ENCODE measurements at places on chromosomes 2 and 18.

DNA sequence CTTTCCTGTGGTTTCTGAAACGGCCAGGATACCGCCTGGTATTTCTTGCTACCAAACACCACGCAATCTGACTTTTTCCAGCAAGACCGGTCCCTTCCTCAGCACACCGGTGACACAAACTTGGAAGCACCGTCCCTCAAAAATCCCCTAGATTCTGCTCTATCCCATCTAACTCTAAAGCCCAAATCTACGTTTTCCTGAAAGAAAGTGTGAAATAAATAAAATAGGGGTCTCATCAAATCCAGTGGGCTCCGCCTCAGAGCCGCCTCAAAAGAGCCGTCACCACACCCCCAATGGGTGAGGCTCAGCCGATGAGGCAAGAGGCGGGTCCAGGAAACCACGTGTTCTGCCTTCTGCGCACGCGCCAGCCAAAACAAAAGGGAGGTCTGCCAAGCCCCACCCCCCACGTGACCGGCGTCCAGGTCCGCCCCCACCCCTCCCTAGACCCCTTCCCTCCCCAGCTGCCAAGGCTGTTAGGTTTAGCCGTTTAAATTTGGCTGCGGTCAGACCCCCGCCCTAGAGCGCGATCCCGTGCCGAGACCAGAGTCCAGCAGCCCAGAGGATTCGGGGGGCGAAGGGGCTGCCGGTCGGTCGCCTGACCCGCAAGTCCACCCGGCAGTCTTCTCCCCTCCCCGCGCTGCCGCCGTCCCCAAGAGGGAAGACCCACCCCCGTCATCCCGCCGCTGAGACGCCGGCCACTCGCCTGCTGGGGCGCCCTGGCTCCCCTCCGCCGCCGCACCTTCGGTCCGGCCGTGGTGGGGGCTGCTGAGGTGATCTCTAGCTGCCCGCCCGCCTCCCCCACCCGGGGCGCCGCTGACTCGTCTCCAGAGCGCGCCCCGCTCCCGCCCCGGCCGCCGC, 534 bp downstream of the KANSL1L start:
- DNase-seq: peak; percentile 97

DNA sequence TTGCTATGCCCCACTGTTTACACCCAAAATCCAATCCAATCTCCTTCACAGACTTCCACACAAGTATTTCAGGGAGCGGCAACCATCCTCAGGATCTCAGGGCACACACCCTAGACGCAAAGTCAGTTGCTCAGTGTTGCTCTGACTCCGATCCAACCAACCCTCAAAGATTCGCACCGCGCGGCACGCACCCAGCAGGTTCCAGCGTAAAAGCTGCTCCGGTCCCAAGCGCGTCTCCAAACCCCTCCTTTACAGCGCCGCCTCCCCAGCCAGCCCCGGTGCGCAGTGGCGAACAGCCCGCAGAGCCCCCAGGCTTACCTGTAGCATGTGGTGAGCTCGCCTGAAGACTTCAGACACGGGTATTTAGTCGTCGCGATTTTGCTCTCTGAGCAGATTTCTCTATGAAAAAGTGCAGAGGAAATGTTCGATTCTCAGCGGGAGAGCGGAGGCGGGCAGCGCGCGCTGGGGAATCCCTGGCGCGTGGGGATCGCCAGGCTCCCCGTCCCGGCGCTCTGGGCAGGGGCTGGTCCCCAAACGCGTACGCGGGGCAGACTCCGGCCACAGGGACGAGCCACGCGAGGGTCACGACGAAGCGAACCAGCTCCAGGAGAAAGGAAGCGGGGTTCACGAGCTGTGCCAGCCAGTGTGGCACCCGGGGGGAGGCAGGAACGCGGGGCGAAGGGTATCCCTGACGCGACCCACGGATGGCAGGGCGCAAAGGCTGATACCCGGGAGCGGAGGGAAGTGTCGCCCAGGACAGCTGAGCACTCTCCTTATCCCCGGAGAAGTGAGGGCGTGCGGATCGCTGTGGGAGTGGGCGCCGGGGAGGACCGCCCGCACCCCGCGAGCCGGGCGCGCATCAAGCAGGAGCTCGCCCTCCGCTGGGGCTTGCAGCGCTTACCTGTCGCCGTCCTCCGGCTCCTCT, 650 bp downstream of the CCBE1 start:
- no peak for DNase-seq

GRCh38 chr18:8287196-8287885, 321.9 kb upstream of the RAB12 start:
- DNase-seq: no peak

DNA sequence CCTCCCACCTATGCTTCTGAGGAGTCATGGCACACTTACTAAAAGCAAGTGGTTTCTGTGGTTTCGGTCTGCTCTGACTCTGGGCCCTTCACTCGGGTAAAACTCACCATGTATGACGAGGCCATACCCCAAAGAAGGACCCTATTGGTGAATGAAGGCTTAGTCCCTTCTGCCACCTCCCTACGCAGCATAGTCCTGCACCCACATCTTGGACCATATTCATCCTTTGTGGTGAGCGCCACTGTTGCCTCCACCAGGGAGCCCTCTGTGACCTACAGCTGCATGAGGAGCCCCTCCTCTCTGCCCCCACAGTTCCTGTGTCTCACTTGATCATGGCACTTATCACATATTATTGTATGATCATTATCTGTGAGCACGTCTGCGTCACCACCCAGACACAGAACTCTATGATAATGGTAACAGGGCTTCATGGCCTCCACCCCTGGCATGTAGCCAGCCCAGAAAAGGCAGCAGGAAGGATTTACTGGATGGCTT, 113.3 kb downstream of the TFCP2L1 start:
- DNase-seq: no peak

DNA sequence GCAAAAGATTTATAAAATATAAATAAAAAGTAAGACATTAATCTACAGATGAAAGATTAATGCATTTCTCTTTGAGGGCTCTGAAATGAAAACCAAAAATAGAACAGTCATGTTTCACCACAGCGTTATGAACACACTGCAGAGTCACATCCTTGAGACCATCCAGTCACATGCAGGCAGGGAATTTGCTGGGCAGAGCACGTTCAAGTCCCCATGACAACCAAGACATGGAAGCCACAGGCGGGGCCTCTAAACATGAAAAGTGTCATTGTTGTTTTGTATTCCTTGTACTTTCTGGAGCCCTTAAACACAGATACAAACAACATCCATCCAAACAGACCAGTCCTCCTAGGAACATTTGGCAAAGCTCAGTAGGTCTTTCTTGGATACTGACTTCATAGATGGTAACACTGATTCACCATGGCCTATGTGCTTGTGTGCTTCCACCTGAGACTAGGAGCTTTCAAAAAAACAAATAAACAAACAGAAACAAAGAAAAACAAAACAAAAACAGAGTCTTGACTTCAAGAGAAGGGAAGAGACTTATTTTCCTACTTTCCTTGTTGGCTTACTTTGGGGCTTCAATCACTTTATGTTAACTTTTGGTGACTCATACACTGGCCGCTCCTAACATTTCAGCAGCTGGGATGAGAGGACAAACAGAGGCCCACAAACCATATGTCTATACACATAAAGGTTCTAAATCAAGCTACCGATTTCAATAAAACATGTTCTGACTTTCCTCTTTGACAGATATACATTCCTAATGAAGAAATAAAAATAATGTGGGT, 99.5 kb upstream of the CCDC85A start:
- no peak for DNase-seq

DNA sequence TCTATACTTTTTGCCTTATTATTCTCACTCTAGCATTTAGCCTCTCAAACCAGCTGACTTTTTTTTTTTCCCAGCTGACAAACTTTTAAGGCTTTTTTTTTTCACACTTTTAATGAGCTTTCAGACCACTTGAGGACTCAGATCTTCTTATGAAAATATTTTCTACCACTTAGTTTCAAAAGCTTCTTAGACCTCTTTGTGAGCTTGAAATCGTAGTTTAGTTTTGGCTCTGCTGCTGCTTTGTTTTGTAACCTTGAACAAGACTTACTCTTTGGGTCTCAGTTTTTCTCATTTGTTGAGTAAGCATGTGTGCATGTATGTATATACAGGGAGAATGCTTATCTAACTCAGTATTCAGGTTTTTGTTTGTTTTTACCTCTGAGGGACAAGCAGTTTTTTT, 3.5 kb downstream of the NBEAL1 start:
- no peak for DNase-seq

Data from stimulated activated CD4-positive, alpha-beta T cell treated with anti-CD3 and anti-CD28 coated beads, Interleukin-1b, Interleukin-23, amount 100 ng/mL, for 1 hour (primary cell).